ENCODE measurements at places on chromosomes 2 and 18.

DNA sequence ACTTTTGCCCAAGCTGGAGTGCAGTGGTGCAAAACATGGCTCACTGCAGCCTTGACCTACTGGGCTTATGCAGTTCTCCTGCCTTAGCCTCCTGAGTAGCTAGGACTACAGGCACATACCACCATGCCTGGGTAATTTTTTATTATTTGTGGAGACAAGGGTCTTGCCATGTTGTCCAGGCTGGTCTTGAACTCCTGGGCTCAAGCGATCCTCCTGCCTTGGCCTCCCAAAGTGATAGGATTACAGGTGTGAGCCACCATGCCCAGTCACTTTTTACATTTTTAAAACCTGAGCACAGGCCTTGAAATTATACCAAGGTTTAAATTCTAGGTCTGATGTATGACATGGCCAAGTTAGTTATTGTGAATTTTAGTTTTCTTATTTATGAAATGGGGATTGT lies 18.2 kb downstream of the SMAD4 start:
- DNase-seq = no peak

- peak; percentile 39 for DNase-seq
Observed at GRCh38 chr2:30711646-30712085, 95.6 kb downstream of the CAPN13 start.

GRCh38 chr18:13026583-13027270 lies 35.6 kb downstream of the CEP192 start:
- no peak for DNase-seq

- DNase-seq = no peak
Observed at GRCh38 chr2:180334514-180334913, 327.4 kb upstream of the CWC22 start.

- DNase-seq = no peak
Observed at GRCh38 chr2:27316655-27317412, 6.1 kb downstream of the MPV17 start.

DNA sequence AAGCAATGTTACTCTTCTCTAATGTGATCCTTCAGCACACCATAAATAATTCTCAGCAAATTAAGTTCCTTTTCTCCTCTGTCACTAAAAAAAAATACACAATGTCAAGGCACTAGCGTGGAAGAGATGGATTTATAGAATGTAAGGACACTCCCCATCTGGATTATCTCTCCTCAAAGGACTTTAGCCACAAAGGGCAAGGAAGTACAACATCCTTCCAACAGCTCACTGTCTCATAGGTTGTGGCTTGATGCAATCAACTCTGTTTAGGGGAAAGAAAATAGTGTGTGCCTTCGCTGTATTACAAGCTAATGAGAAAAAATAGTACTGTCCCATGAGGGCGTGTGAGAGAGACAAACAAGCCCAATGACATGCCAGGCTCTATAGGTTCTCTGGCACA lies 129.1 kb upstream of the DNMT3A start:
- DNase-seq = no peak

DNA sequence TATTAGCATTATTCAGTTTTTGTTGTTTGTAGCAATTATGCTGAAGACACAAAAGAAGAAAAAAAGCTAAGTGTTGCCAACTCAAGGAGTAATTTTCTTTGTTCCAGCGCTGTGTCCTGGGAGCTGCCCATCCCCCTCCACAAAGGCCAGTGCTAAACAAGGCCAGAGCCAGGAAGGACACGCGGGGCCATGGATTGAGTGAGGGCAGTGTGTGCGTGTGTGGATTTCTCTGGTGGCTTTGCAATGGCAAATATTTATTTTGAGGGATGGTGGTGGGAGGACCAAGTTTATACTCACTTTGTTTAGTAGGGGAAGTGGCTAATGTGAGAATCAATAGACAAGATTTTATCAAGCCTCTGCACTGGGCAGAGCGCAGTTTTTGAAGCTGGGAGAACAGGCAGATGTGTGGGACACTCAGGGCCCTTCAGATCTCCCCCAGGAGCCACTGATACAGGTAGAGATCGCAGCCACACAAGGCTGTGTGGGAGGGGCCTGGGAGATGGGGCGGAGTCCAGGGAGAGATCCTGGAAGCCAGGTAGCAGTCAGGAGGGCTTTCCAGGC lies 11.4 kb downstream of the AGAP1 start:
- DNase-seq = no peak

DNA sequence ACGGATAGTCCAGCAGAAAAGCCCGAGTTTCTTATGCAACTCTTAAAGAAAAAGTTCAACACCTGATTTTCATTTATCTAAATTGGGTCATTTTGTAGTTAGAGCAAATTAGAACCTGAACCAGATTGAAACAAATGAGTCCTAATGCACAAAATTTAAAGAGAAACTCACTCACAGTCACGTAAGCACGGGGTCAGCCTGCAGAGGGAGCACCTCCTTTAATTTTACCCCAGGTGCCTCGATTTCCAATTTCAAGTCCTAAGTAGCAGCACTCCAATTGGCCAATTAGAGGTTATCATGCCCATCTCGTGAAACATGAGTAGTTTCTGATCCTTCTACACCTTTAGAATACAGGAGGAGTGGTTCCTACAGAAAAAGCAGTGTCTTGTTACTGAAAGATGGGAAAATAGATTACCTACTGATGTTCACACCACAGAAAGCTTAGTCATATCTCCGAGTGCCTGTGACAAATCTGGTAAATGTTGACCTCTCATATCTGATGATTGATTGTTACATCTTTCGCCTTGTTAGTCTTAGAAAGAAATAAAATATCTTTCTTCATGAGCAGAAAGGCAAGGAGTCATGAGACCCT lies 1929.8 kb upstream of the LRRTM1 start:
- DNase-seq = no peak

DNA sequence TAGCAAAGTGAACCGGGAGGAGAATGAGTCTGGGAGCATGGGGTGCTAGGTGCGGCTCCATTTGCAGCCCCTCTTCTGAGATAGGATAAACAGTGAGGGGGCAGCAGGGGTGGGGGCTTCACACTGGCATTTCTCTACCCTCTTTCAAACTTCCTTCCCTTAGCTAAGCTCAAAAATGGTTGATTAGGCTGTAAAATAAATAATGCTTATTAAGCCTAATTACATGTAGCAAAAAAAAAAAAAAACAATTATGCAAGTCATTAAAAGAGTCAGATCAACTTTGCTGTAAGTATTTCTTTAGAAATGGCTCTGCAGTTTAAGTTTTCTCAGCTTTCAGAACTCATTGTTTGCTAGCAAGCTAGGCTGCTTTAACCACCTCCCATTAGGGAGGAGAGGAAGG lies 182.7 kb upstream of the FBXO11 start:
- DNase-seq = no peak

DNA sequence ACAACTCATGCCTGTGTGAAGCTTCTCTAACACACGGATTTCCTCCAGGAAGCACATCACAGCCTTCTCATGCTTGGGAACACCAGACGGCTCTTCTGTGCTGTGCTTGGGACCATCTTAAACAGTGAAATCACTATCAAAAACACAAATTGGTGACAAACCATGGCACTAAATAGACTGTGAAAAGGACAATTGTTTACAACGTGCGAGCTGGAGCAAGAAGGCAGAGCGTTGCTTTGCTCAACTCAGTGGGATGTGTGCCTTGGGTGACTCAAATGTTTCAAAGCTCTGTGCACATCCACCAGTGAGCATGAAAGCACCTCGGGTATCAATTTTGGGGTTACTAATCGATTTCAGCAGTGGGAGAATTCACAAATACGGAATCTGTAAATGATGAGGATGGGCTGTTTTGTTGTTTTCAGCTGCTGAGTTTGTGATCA lies 182.4 kb upstream of the ARL4C start:
- DNase-seq = no peak

DNA sequence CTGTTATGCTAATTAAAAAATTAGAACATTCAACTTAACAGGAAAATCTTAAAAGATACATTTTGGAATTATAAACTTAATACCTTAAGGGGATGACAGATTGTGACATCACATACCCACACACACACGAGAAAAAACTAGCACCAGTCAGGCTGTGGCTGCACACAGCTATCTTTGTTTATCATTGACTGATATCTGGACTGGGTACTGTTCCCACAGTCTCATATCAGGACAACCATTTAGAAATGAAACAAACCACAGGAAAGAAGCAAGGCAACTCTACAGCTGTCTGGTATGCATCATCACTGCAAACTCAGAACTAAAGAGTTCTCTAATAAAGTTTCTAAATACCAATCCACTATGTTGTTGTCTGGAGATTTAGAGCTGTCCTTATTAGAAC lies 210.9 kb upstream of the SMAD7 start:
- DNase-seq = no peak

- no peak for DNase-seq
Observed at GRCh38 chr2:216827073-216827720, 32.7 kb downstream of the TNP1 start.

GRCh38 chr2:240532031-240532775 lies 25.6 kb downstream of the ANKMY1 start:
- DNase-seq = no peak

DNA sequence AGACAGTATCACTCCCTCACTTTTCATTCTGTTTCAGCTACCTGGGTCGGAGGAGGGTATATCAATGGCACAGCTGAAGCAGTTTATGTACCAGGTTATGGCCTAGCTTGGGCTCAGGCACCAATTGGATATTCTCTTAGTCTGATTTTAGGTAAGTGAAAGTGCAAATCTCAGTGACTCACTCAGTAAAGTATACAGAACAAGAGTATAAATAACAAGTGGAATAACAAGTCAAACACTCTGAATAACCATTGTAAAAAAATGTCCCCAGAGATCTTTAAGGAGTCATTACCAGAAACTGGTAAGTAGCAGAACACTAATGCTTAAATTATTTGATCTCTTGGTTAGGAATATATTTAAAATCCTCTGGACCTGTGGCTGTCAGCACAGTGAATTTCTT lies 5.7 kb downstream of the SLC5A7 start:
- no peak for DNase-seq

Measured in activated naive CD4-positive, alpha-beta T cell (primary cell).